SK-MEL-5 (cell line): ENCODE measurements at places on chromosomes 12 and 14. TPM values are rescaled to one million over a fixed set of nuclear protein-coding genes. Genes with fewer than 3 reads are reported as not detected.

DNA sequence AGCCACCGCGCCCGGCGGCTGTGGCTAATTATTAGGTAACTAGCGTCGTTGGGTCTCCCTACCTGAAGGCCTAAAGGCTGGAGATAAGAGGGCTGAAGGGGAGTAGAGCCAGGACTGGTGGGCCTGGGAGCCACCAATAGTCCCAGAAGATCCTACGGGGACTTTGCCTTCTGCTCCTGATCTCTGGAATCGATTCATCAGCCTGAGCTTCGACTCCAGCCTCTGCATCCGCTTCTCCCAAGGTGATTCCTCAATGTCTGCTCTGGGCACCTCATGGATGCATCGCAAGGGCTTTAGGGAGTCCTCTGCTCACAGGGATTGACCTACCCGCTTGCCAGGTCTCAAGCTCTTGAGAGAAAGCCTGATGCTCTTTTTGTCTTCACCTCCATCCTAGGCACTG, 14.7 kb upstream of the KDM2B start:
- DNase-seq, result no peak

- no peak for DNase-seq
Observed at GRCh38 chr14:103524002-103524935, 1.6 kb upstream of the CKB start.

GRCh38 chr14:51701951-51702350, 50.2 kb downstream of the FRMD6 start:
- DNase-seq, result peak; percentile 61

- DNase-seq, result no peak
Observed at GRCh38 chr14:29798811-29799210, 128.8 kb downstream of the PRKD1 start.

DNA sequence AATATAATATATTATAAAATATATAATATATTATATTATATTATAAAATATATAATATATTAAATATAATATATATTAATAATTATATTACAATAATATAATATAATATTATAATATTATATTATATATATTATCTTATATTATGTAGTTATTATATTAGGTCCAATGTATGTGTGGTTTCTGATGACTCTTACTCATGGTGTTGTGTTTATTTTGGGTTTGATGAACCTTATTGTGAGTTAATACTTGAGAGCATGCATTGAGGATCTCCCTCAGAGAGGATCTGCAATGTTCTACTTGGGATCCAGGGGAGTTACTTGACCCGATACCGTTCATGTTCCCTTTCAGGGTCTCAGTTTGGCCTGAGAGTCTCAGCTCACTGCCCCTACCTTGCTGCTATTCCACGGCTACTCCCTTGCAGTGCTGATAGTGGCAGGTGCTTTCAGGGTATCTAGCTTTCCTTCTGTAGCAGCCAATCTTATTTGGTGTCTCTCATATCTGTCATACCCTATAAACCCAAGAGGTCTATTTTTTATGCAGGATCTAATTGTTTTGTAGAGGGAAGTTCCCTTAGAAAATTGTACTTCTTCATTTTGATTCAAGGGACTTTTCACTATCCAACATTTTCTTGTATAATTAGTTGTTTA, 89.1 kb upstream of the ZDHHC17 start:
- DNase-seq, result no peak

- DNase-seq, result no peak
Observed at GRCh38 chr12:9971181-9971580, at the start of gene CLEC12A. Gene CLEC12A (plus strand): TSS chr12:9971409. CDS start chr12:9971597, 188 bp downstream.

DNA sequence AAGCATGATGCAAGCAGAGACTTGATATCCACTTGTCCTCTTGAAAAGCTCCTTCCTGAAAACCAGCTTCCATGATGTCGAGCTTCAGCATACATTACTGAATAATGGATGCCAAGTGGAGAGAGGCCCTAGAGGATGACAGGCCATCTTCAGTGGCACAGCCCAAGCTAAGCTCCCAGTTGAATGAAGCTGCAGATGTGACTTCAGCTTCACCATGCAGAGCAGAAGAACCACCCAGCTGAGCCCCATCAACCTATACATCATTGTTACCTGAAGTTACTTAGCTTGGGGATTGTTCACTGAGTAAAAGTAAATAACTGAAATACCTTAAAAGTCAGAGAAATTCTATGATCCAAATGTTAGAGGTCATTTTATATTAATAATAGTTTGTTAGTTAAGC, 93.6 kb downstream of the HECTD4 start:
- DNase-seq, result no peak

DNA sequence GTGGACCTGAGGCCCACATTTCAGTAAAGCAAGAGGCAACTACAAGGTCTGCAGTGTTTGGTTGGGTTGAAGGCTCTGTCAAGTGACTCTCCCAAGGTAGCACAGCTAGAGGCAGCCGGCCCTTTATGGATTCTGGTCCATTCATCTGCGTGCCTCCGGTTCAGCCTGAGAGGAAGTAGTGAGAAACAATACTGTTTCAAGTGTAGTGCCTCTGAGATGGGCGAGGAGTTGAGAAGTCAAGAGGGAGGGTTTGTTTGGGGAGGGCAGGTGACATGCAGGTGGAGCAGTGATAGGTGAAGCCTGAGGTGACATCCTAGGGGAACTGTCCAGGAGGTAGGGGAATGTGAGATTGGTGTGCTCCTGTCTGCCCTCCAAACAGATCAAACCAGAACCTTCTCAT, 933.5 kb downstream of the VRK1 start:
- DNase-seq, result no peak

DNA sequence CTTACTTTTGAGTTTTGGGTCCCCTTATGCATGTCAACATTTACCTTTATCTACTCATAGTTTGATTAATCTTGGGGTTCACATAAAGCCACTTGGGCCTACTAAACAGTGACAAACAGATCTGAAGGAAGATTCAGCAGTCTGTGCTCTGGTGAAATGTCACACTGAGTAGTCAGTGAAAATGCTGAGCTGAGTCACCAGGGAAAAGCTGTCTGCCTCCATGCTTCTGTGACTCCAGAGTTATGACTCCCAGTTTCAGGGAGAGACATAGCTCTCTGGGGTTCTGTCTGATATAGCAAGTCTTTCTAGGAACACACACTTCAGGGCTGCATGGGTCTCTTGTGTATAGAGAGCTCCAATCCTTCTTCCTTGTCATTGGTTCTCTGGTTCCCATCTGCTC, 406.3 kb upstream of the FAR2 start:
- no peak for DNase-seq

DNA sequence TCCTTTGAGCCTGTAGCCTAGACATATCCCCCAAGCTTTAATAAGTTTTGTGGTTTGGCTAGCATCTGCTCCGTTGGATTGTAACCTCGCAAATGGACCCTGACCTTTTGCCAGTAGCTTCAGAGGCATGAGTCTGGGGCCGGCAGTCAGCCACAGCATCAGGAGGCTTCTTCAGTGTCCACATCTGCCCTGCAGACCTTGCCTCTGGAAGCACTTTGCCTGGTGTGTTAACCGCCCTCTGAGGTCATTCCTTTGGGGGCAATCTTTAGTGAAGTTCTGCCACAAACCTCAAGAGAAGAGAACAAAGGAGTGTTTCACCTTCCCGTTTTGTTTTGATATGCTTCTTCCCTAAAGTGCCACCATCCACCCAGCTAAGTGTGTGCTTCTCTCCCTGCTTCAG, 71.4 kb downstream of the GNS start:
- DNase-seq, result peak; percentile 82

DNA sequence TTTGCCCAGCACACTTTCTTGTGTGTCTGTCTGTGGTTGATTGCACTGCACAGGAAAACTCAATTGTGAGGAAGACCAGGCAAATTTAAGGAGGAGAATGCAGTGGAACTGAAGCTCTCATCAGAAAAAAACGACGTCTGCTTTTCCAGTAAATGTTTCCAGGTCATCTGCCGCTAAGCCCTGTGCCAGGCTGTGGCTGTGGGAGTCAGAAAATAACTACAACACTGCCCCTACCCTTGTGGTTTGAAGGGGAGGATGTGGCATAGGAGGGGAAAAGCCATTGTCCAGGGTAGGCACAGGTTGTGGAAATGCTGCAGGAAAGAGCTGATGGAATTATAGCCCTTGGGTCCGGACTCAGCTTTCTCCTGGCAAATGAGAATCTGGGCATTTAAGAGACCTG, 259.7 kb upstream of the TMEM132C start:
- no peak for DNase-seq

- DNase-seq, result no peak
Observed at GRCh38 chr12:97093187-97093683, 186.2 kb downstream of the NEDD1 start.

DNA sequence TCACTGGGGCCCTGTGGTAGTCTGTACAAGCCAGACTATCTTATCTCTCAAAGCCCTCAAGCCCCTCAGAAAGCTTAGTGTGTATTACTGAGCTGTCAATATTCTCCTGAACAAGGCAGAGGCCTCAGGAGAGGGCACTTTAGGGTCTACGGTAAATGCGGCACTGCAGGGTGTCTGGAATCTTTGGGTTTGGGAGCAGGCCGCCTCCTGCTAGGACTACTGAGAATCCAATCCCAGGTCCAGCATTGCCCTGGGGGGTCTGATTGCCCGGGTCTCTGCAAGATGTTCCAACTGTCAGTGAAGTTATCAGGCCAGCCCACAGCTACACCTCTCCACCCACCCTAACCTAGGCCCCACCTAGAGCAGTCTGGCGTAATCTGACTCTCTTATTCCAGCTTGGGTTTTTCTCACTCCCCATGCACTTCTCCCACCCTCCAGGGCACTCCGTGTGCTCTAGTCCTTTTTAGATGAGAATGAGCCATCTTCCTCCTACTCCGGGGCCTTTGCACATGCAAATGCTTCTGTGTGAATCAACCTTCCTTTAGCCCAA, 4.3 kb upstream of the ZFP36L1 start:
- no peak for DNase-seq

- peak; percentile 28 for DNase-seq
Observed at GRCh38 chr14:96666088-96666487, 131.1 kb upstream of the VRK1 start.

- no peak for DNase-seq
Observed at GRCh38 chr12:43694879-43695278, 63.7 kb downstream of the PUS7L start.

GRCh38 chr14:75709207-75709812, 48.3 kb downstream of the TTLL5 start:
- DNase-seq, result peak; percentile 82

DNA sequence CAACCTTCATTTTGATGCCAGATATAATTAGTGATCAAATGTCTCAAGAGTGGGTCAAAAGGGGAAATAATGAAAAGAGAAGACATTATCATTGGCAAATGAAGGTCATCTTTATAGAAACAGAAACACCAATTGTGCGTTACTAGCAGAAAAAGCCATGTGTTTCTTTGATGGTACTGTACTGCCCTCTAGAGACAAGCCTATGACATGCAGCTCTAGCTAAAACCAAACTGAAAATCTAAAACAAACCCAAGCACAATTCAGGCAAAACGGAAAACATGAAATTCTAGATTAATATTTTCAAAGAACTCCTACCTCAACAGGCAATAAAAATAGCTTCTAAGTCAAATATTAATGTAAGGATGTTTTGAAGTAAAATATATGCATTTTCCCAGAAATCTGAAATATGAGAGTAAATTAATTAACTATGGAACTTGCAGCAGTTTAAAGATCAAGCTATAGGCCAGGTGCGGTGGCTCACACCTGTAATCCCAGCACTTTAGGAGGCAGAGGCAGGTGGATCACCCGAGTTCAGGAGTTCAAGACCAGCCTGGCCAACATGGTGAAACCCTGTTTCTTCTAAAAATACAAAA, 115.4 kb downstream of the KLHL28 start:
- DNase-seq, result peak; percentile 70

CLEC12A gene
- total RNA-seq, result not detected in 2 replicates

KRT75 gene
- total RNA-seq, result not detected in 2 replicates

KLHL33 gene
- total RNA-seq, result not detected in 2 replicates

TRIM9 gene
- total RNA-seq, result 7.7 and 8.7 TPM in 2 replicates

ZC2HC1C gene
- 3.9 and 4.6 TPM in 2 replicates for total RNA-seq

MANSC1 gene
- total RNA-seq, result 13.6 and 14.9 TPM in 2 replicates

CD63 gene
- total RNA-seq, result 3,613 and 3,895 TPM in 2 replicates

POTEM gene
- 0.16 TPM in 1 of 2 replicates, not detected in the other for total RNA-seq

SLC17A8 gene
- total RNA-seq, result 0.11 TPM in 1 of 2 replicates, not detected in the other

TSPAN19 gene
- 0.48 and 0.69 TPM in 2 replicates for total RNA-seq

TTC9 gene
- total RNA-seq, result 0.05 and 0.08 TPM in 2 replicates

GPR132 gene
- total RNA-seq, result not detected in 2 replicates

SERPINA10 gene
- not detected in 2 replicates for total RNA-seq

METAP2 gene
- total RNA-seq, result 117 and 121 TPM in 2 replicates

CIROP gene
- total RNA-seq, result not detected in 2 replicates

MAP4K5 gene
- total RNA-seq, result 34.3 and 38.4 TPM in 2 replicates

PGAM5 gene
- total RNA-seq, result 46.6 and 54.9 TPM in 2 replicates

TMPRSS12 gene
- total RNA-seq, result not detected in 2 replicates

EP400 gene
- 5.7 and 7.6 TPM in 2 replicates for total RNA-seq
